Camera-type eye (tissue), 1 donor: ENCODE measurements at places on chromosomes 2 and 18. TPM values are rescaled to one million over a fixed set of nuclear protein-coding genes. Genes with fewer than 3 reads are reported as not detected.

Gene SULT1C2
- 3.9 TPM for total RNA-seq

Gene RGPD3
- 1.3 TPM for total RNA-seq

Gene CDKL4
- 4.1 TPM for total RNA-seq

Gene SFTPB
- not detected for total RNA-seq

Gene SLC9A2
- 0.49 TPM for total RNA-seq

Gene TMEM163
- 4.7 TPM for total RNA-seq
